ENCODE measurements at places on chromosomes 11 and 22.

GRCh38 chr11:27830206-27830605, 130.0 kb upstream of the BDNF start:
- no peak for DNase-seq

DNA sequence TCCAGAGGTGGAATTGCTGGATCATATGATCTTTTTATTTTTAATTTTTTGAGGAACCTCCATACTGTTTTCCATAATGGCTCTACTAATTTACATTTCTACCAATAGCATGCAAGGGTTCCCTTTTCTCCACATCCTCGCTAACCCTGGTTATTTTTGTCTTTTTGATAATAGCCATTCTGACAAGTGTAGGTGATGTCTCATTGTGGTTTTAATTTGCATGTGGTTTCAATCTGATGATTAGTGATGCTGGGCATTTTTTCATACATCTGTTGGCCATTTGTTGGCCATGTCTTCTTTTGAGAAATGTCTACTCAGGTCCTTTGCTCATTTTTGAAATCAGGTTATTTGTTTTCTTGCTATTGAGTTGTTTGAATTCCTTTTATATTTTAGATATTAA, 15.4 kb upstream of the OR4D5 start:
- DNase-seq: no peak

DNA sequence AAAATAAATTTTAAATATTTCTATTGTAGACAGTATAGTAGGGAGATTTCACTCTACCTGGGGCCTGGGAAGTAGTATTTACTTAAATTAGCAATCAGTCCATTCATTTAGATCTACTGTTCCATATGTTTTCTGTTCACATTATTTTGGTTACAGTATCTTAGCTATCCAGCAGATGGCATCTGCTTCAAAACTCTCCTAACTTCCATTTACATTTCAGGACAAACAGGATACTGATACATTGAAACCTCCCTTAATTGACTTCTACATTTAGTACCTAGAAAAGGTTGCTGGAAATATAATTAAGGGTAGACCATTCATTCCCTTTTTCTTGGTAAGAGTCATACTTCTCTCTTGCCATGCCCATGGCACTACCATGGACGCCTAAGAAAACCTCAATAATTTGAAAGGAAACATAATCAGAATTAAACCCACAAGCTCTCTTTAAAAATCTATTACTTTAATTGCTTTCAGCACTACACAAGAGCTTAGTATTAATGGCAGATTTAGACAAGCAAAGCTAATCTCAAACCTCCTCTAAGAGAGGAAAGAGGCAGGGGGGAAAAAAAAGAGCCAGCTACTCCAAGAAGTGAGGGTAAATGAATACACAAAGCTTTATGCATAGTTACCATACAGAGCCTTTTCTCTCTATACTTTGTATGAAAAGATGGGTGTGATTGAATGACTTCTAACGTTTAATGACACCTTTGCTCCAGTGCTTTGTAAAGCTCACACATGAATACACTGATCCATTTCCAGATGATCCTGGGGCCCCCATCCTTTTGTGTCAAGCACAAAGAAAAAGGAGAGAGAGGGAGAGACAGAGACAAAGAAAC, 131.2 kb upstream of the MTMR2 start:
- DNase-seq: no peak

DNA sequence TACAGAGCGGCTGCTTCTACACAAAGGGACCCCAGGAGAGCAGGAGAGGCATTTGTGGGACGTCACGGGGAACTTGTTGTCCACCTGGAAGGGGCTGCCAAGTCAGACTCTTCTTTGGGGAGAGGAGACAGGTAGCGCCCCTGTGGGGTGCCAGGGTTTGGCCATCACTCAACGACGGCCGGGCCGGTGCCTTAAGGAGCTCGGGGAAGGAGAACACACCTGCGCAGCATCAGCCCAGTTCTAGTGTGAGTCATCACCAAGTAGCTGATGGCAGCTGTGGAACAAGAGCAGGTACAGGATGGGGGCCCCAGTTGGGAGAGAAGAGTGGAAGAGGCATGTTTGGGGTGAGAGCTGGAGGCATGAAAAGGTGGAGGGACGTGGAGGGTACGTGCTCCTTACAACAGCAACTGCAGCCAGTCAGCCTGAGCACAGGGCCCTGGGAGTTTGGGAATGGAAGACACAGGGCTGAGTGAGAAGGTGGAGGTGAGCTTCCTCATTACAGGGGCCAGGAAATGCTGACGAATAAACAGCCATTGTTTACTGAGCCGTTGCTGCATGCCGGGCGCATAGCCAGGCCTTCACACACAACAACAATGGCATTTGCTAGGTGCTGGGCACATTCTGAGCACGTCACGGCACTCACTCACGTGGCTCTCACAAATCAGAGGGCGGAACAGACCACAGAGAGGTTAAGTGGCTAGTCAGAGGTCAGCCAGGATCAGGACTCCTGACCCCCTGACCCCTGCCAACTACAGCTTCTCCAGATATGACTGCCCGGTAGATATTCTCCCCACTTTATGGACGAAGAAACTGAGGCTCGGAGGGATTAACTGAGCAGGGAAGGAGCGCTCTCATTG, 29.1 kb upstream of the TP53I11 start:
- DNase-seq: no peak

- no peak for DNase-seq
These were observed 21.5 kb upstream of the GSTP1 start for GRCh38 chr11:67561971-67562619.

Data from CD4-positive, alpha-beta T cell (primary cell).